Epithelial cell of proximal tubule (primary cell): ENCODE measurements at places on chromosomes 1 and 21.

GRCh38 chr1:19040010-19040680 lies 83.7 kb upstream of the IFFO2 start:
- DNase-seq: no peak

GRCh38 chr1:18764362-18764761 lies 95.1 kb downstream of the TAS1R2 start:
- DNase-seq: no peak

GRCh38 chr1:78136680-78137079 lies 90.9 kb downstream of the GIPC2 start:
- DNase-seq: no peak

- DNase-seq: no peak
These were observed 101.7 kb downstream of the ADSS2 start for GRCh38 chr1:244350027-244350426.

GRCh38 chr1:228001738-228002535 lies 4.9 kb upstream of the WNT3A start:
- DNase-seq: no peak

DNA sequence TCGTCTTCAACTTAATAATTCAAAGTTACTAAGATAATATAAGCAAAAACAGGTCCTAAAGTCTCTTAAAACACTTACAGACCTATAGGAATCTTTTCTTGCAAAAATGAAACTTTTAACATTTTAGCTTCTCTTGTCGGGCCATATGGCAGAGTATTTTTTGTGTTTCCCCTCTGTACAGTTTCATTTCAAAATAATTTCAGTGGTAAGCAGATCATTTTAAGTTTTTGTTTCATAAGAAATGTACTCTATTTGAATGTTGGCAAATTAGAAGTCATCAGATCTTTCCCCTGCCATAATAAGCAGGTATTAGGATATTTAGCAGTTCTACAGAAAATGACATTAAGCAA lies 37.9 kb downstream of the RGL1 start:
- no peak for DNase-seq
